ENCODE measurements at places on chromosomes 12 and 14. TPM values are rescaled to one million over a fixed set of nuclear protein-coding genes. Genes with fewer than 3 reads are reported as not detected.
A peak's percentile ranks its signal among the peaks of the same experiment; 100 is the strongest.

- DNase-seq, result no peak
Observed at GRCh38 chr12:112919121-112919520, 12.4 kb downstream of the OAS1 start.

GRCh38 chr14:47678993-47679392 is 3.6 kb upstream of the MDGA2 start:
- no peak for DNase-seq

GRCh38 chr12:9144730-9145106 is 29.0 kb upstream of the A2M start:
- no peak for DNase-seq

DNA sequence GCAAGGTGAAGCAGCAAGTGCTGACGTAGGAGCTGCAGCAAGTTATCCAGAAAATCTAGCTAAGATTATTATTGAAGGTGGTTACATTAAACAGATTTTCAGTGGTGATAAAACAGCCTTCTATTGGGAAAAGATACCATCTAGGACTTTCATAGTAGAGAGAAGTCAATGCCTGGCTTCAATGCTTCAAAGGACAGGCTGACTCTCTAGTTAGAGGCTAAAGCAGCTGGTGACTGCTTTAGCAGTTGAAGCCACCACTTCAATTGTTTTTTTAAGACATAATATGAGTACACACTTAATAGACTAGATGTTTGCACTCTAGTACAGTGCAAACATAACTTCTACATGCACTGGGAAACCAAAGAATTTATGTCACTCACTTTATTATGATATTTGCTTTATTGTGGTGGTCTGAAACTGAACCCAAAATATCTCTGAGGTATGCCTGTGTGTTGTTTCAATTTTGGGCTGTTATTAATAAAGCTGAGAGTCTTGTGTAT is 1026.9 kb upstream of the FOXG1 start:
- DNase-seq, result no peak

DNA sequence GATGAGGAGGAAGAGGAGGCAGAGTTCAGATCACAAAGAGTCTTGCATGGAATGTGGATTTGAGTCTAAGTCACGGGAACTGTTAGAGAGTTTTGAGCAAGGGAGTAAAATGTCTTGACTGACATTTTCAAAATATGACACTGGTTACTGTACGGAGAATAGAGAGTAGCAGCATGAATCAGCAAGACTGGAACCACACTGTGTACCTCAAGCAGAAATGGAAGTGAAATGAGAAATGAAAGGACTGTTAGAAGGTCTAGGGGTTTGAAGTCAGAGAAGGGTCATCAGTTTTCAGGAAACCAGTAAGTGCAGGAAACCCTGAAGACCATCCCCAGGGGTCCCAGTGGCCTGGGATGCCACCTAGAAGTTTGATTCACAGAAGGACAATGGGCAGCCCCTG is 236.3 kb downstream of the GALC start:
- DNase-seq, result no peak

DNA sequence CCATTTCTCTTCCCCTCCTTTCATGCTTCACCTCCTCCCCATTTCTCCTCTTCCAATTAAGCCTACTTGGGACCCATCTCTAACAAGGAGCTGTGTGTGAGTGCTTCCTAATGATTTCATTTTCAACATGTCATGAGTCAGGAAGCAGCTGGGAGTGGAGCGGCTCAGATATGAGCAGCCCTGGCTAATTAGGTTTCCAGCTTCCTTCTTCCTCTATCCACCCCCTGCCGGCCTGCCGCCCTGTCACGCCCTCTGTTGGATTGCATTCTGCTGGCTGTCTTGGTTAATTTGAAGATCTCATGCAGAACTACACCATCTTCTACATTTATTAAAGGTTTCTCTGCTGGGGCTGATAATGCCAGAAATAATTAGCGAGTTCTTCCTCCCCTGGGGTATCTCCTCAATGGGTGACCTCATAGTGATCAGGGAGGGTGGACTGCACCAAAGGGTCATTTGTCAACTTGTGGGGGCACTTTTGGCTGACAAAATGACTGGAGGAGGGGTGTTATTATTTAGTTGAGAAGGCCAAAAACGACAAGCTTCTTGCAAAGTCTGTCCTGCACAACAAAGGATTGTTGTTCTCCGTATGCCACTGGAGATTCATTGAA is 300.9 kb upstream of the SRRM4 start:
- DNase-seq, result peak; percentile 46

- DNase-seq, result no peak
Observed at GRCh38 chr12:93079271-93079670, 150.2 kb upstream of the EEA1 start.

- no peak for DNase-seq
Observed at GRCh38 chr14:90642244-90642717, 173.9 kb downstream of the TTC7B start.

- DNase-seq, result no peak
Observed at GRCh38 chr14:53035336-53036210, 84.7 kb upstream of the FERMT2 start.

DNA sequence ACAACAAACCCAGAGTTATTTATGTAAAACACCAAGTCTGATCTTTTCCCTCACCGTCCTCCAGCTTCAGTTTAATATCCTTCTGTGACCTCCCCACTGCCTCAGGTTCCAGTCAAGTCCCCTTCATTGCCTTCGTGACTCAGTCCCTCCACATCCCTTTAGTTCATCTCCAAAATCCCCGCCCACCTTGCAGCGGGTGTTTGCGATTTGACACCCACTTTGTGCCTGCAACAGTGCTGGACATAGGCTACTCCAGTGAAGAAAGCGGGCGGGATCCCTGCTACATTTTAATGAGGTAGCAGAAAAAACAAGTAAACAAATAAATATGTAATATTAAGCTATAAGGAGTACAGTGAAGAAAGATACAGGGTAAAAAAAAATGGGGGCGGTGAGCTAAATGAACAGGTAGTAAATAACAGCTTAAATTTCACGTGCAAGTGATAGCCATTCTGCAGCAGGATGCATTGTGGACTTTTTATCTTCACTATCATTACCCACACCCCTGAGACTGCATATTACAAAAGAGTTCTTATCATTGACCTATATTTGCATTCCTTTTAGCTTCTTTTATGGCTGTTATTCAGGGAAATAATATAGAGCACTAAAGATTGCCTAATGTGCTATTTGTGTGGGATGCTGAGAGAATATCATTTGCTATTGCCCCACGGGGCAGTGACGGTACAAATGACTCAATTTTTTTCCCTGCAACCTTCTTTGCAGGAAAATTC is 222.8 kb upstream of the NUDT4 start:
- DNase-seq, result no peak

GRCh38 chr12:133217219-133217618 is 18.5 kb downstream of the ANHX start:
- no peak for DNase-seq

DNA sequence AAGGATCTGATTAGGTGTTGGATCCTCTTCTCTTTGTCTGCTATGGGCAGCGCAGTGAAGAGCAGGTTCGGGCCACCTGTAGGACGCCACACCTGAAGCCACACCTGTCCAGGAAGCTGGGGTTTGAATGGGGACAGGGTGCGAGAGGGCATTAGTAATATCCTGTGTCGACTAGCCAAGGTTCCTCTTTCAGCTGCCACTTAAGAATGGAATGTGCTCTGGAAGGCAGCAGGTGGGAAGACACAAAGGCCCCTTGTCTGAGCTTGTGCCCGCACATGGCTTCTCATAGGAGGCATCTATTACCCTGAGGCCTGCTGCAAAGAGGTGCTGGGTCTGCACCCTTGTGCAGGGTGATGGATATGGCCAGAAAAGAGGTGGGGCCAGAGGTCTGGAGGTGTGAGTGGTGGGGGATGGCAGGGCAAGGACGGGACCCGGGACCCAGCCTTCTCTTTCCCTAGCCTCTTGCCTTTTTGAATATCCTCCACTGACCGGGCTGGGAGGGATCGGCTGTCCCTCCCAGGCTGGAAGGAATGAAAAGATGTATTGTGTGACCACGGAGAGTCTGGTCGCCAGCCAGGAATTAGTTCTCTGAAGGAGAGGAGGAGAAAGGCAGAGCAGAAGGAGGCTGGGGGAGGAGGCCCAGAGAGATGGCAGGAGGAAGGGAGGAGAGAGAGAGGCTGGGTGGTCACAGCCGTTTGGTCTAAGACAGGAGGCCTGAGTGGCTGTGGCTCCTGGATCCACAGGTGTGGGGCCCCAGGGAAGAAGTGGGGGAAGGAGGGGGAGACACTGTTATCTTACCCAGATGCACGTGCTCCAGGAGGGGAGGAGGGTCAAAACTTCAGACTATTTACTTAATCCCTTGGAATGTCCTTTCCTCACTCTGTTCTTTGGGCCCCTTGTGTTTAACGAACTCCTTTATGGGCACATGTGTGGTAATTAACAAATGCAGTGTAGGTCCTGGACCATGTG is 101.5 kb downstream of the SMOC1 start:
- no peak for DNase-seq

DNA sequence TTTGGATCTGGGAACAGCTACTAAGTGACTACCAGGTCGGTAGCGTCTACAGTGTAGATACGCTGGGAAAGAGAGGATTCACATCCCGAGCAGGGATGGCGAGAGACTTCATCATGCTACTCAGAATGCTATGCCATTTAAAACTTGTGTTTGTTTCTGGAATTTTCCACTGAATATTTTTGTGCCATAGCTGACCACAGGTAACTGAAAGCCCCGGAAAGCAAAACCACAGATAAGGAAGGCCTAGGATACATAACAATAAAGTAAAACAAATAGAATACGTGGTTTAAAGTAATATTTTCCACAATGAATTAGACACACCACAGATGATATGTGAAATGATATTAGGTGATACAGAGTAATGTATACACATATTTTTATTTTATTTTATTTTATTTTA is 7.9 kb upstream of the HCAR1 start:
- no peak for DNase-seq

DNA sequence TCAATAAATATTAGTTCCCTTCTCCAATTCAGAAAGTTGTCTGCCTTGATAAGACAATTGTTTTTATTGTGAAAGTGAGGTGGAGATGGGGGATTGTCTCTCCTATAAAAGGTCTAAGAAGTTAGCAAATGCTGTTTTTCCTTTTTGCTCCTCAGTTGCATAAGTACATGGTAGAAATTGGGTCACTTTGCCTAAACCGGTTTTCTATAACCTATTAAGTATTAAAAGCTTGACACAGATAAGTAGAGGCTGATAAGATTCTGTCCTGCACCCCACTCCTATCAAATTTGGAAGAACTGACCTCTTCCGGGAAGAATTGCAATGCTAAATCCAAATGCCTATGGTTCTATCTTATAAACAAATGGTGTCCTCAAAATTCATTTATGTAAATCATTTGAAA is 7.0 kb downstream of the SLCO1B1 start:
- DNase-seq, result no peak

- DNase-seq, result peak; percentile 22
Observed at GRCh38 chr12:102406033-102406584, 74.3 kb downstream of the IGF1 start.

The BHLHE41 gene
- 3.6 TPM for total RNA-seq

The KCNK13 gene
- total RNA-seq, result not detected

The ABHD12B gene
- 0.61 TPM for total RNA-seq

The FKBP3 gene
- 95.1 TPM for total RNA-seq

The NPFF gene
- total RNA-seq, result not detected

The NUAK1 gene
- 18.8 TPM for total RNA-seq

The NOVA1 gene
- total RNA-seq, result 119 TPM

The KLHL33 gene
- total RNA-seq, result 0.15 TPM

The LALBA gene
- total RNA-seq, result not detected

The SLC25A47 gene
- not detected for total RNA-seq

The GSG1 gene
- not detected for total RNA-seq

The SDSL gene
- 0.74 TPM for total RNA-seq

Measured in glutamatergic neuron (in vitro differentiated cells).